ENCODE measurements at places on chromosomes 6 and 20. TPM values are rescaled to one million over a fixed set of nuclear protein-coding genes. Genes with fewer than 3 reads are reported as not detected.

DNA sequence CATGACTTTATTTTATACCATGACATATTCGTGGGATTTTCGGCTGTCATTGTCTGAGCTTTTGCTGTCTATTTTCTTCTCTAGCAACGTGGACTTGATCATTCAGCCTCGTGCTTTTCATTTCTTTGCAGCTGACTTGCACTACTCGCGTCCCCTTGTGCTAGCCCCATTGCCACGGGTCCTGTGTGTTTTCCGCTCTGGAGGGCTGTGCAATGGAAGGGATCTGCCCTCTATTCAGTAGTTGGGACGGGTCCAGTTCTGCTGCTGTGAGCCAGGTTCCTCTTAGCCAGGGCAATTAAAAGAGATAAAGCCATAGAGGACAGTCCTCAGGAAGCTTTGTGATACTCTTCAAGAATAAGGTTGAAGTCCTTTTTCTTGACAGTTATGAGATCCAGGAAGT lies 17.6 kb downstream of the NEDD9 start:
- no peak for DNase-seq

VAPB gene
- 16.7 TPM for total RNA-seq

GRCh38 chr20:53786445-53787267 lies 193.0 kb upstream of the ZNF217 start:
- no peak for DNase-seq

SIRPB1 gene
- not detected for total RNA-seq

EFCAB8 gene
- 0.06 TPM for total RNA-seq

- DNase-seq: no peak
Observed at GRCh38 chr6:122651604-122652003, 41.4 kb downstream of the PKIB start.

TGM2 gene
- total RNA-seq: 34.9 TPM

DNA sequence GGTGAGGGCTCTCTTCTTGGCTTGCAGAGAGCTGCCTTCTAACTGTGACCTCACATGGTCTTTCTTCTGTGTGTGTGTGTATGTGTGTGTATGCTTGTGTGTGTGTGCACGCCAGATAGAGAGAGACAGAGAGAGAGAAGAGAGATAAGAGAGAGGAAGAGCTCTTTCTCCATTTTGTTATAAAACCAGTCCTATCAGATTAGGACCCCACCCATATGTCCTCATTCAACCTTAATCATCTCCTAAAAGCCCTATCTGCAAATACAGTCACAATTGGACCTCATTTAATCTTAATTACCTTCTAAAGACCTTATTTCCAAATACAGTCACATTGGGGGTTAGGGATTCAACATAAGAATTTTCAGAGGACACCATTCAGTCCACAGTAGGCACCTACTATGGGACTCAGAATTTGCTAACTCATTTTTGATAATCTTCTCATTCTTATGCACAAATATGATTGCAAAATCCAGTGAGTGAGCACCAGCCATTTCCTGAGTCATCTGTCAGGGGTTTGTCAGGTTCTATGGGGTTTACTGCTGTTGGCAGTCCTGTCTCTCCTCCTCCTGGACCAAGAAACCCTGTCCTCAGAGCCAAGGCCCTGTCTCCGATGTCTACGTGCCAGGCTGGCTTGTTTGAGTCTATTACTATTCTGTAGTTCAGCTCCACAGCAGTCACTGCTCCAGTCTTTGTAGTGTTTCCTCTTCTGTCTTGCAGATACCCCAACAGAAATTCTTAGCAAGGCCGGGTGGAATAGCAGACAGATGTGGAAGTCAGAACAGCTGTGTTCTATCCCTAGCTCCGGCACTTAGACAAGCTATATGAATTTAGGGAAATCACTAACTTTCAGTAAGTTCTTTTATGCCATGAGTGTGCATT lies 59.0 kb upstream of the FAM184A start:
- no peak for DNase-seq

- DNase-seq: no peak
Observed at GRCh38 chr6:46080111-46080510, 49.7 kb upstream of the ENPP4 start.

DNA sequence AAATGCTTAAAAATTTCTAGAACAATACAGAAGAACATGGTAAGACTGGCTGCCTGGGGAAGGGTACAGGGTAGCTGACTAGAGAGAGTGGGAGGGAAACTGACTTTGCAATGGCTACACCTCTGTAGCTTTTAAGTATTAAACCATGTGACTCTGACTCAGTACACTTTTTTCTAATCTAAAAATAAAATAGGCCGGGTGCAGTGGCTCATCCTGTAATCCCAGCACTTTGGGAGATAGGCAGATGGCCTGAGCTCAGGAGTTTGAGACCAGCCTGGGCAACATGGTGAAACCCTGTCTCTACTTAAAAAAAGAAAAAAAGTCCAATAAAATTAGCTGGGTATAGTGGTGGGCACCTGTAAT lies 18.5 kb downstream of the ATP9A start:
- DNase-seq: no peak

GRCh38 chr6:146336191-146336590 lies 207.4 kb upstream of the RAB32 start:
- DNase-seq: no peak

SIRPA gene
- 4.7 TPM for total RNA-seq

DNA sequence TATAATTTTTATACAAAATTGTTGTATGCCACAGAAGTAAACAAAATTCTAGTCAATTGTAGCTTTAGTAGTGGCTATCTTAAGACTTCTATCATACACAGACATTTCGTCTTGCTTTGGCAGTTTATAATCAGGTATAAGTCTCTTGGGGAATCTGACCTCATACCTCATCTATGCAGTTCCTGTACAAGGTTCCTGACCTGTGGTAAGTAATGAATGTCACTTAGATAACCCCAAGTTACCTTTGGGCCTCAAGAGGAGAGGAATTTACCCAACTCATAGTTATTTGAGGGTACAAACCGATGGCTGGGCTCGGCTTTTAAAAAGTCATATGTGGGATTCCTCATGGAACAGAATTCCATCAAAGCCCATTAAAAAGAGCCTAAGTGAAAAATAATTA lies 58.8 kb upstream of the UNC93A start:
- no peak for DNase-seq

WFDC13 gene
- total RNA-seq: not detected

ATP9A gene
- 3.2 TPM for total RNA-seq

Measured in SJSA1 (cell line).